ENCODE measurements at places on chromosomes 6 and 20. TPM values are rescaled to one million over a fixed set of nuclear protein-coding genes. Genes with fewer than 3 reads are reported as not detected.

Gene CGAS
- total RNA-seq = 4.2 TPM

Gene SOBP
- total RNA-seq = 1.1 TPM

Gene SLC17A9
- total RNA-seq = 1.4 TPM

Gene ZNF341
- total RNA-seq = 1.1 TPM

Gene BPIFB2
- total RNA-seq = not detected

Gene BPIFB1
- not detected for total RNA-seq

Gene MUCL3
- total RNA-seq = not detected

Gene C20orf144
- under 0.01 TPM for total RNA-seq

Gene LGSN
- total RNA-seq = not detected

Gene SIRPA
- 9.7 TPM for total RNA-seq

Gene THBS2
- total RNA-seq = 101 TPM

Gene COL11A2
- under 0.01 TPM for total RNA-seq

Gene MAFB
- not detected for total RNA-seq

Gene SLC2A10
- 15.2 TPM for total RNA-seq

Gene LY6G6C
- not detected for total RNA-seq

Gene TPX2
- 72.2 TPM for total RNA-seq

Gene SLC52A3
- not detected for total RNA-seq

Gene MPIG6B
- total RNA-seq = not detected

Gene TREML4
- not detected for total RNA-seq

Gene GGTLC1
- total RNA-seq = not detected

Gene DEFB124
- not detected for total RNA-seq

Gene FAM184A
- not detected for total RNA-seq

Gene ADGRB3
- not detected for total RNA-seq

Gene GSTA2
- not detected for total RNA-seq

Gene PREP
- total RNA-seq = 22.8 TPM

Gene DDO
- total RNA-seq = 0.18 TPM

Gene TBX18
- 1.3 TPM for total RNA-seq

Gene RAET1L
- not detected for total RNA-seq

Gene GPX5
- total RNA-seq = not detected

Gene CST11
- total RNA-seq = not detected

Gene SLC22A7
- total RNA-seq = not detected

Gene GNAS-AS1
- total RNA-seq = 0.83 TPM

Gene HSPA1L
- 1.3 TPM for total RNA-seq

Gene EIF2S2
- total RNA-seq = 84.7 TPM

Gene KCNK5
- not detected for total RNA-seq

Gene GLP1R
- not detected for total RNA-seq

Gene FNDC11
- total RNA-seq = 0.28 TPM

Gene MTRF1L
- 11.1 TPM for total RNA-seq

Gene COL9A1
- total RNA-seq = not detected

Gene RFX6
- not detected for total RNA-seq

Gene RAET1E
- total RNA-seq = not detected

Gene TSBP1
- not detected for total RNA-seq

Gene SOX4
- total RNA-seq = 6.4 TPM

Gene WFDC5
- total RNA-seq = not detected

Gene THEMIS
- under 0.01 TPM for total RNA-seq

Gene TPD52L1
- total RNA-seq = 10.8 TPM

Gene RNF217
- 16.7 TPM for total RNA-seq

Gene SRMS
- not detected for total RNA-seq

Gene ABHD16B
- total RNA-seq = not detected

Gene PRDM13
- not detected for total RNA-seq

Gene RIPPLY2
- total RNA-seq = not detected

Gene BMP5
- total RNA-seq = under 0.01 TPM

All from IMR-90 (cell line).